NCI-H2081 treated with DMSO at 0.1 percent for 48 hours (cell line): ENCODE measurements at places on chromosomes 11 and 22.

GRCh38 chr11:94673386-94673785 is 94.8 kb upstream of the AMOTL1 start:
- DNase-seq = no peak

GRCh38 chr11:56716379-56716854 is 17.5 kb downstream of the OR9G1 start:
- DNase-seq = no peak

GRCh38 chr11:76807206-76807875 is 24.2 kb downstream of the TSKU start:
- DNase-seq = no peak

GRCh38 chr11:16279524-16279923 is 76.8 kb downstream of the SOX6 start:
- no peak for DNase-seq

- peak; percentile 51 for DNase-seq
Measured at GRCh38 chr22:42313804-42314581, 43.5 kb upstream of the TCF20 start.

DNA sequence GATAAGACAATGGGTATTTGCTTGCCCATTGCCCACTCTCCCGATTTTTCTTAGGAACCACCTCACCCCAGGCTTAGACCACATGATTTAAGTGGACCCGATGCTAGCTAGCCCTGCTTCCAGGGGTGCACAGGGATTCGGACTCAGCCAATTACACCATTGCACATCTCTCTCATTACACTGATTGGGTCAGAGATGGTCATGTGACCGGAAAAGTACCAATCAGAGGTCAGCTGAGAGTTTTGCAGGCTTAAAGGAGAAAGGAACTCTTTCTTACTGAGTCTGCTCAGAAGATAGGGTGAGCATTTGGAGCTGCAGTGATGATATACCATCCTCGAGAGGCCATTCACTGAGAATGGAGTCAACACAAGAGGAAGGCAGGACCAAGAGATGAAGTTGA is 12.2 kb upstream of the ANKK1 start:
- DNase-seq = no peak

GRCh38 chr11:33934450-33934849 is 42.6 kb upstream of the LMO2 start:
- no peak for DNase-seq

DNA sequence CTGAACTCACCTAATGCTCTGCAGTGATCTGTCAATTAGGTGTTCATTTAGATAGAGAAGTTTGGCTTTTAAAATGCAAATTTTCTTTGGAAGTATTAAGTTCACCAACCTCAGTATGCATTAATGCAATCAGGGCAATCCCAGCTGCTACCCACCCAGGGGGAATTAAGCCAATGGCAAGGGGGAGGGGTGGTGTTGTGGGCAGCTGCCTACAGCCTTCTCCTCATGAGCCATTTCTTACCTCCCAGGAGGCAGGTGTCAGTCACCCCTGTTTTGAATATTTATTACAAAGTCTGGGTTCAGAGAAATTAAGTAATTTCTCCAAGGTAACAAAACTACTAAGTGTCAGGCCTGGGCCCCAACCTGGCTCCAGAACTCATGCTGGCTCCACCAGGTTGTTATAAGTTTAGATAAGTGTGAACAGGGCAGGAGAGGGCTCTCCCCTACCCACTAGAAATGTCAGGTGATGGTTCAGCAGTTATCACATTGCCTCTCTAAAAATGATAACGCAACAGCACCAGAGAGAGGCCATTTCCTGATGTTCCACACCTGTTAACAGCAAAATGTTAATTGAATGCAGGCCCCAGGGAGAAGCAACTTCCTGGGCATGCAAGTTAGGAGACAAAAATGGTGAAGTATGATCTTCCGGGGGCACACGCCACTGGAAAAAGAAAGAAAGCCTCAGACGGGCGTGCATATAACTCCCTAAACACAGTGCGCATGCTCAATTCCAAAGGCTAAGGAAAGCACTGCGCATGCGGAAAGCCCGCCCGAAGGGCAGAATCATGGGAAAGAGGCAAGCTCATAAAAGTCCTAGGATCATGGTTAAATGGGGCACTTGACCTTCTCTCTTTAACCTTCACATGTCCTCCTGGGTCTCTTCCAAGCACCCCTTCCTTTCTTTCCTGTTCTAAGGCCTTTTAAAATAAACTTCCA is 35.4 kb upstream of the GNAZ start:
- no peak for DNase-seq

GRCh38 chr11:134047586-134047999 is 21.3 kb upstream of the JAM3 start:
- DNase-seq = no peak

DNA sequence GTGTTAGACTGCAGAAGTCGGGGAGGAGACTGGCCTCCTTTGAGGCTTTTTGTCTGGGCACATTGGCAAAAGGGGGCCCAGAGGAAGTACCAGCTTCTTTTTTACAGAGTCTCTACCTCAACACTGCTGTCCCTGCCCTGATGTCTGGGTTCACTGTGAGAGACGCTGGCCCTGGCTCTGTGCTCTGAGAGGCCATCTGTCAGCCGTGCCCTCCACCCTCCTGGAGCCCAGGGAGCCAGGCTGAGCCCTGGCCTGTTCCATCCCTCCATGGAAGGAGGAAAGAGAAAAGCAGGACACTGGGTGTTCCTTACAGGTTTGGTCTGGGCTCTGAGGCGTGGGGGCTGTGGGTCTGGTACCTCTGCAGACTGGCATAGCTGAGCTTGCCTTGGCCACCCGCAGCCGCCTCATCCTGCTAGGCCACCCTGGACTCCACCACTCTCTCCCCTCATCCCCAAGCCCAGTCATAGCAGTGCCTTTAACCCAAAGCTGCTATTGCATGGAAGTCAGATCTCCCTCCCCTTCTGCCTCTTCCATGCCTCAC is 105.5 kb upstream of the PARVA start:
- no peak for DNase-seq

DNA sequence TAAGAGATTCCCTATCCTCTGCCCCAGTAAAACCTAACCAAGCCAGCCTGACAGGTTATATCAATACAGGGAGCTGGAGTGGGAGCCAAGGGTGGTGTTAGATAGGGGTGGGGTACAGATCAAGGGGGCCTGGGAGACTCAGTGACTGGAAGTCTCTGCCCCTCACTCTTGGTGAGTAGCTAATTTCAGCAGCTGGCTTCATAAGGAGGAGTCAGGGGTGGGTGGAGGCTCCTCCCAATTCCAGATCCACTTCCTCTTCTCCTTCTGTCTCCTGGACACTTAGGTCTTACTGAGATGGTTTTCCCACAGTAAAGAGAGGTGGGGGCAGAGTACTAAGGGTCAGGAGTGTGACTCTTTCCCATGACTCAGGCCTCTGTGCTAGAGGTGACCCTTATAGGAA is 1.1 kb upstream of the VSIG2 start:
- no peak for DNase-seq

GRCh38 chr22:19760058-19760950 is at the start of gene TBX1:
Gene TBX1 (plus strand): TSS chr22:19760778. CDS start chr22:19760844, 66 bp downstream.
- no peak for DNase-seq

DNA sequence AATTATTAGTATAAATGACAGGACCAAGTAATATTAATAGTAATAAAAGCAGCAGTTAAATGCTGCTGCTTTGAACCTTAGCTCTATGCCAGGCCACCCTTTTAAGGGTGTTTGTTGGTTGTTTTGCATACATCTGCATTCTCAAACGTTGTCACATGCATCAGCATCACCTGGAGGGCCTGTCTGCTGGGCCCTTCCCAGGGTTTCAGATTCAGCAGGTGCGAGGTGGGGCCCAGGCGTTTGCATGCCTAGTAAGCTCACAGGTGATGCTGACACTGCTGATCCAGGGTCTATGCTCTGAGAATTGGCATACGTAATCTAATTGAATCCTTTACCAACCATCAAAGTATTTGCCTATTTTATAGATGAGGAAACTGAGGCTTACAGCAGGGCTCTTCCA is 246.5 kb downstream of the CADM1 start:
- DNase-seq = no peak

DNA sequence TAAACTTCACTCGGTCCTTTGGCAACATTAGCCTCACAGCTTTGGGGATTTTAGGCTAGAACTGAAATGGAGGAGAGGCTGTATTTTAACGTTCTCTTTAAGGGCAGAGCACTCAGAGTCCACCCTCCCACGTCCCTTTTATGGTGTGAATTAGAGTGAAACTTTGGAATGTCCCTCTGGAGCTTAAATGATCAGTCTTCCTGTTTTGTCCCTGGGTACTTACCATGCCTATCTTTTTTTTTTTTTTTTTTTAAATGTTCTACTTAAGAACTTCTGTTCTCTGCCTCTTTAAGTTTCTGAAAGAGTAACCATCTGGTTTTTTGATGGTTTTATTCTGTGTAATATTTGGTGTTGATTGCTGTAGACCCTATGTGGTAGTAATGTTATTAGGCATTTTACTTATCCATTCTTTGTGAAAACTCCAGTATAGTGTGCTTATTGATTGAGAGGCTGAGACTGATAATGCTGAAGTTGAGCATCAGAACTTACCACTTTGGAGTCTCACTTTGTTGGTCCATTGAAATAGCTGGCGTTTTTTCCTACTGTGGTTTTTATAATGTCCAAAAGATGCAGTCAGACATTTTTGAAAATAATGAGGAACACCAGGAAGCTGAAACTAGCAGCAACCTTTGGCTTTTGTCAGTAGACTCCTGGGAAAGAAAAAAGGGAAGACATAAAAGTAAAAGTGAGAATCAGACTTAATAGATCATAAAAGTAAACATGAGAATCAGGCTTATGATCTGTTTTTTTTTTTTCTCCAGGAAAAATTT is 11.6 kb downstream of the UVRAG start:
- DNase-seq = no peak

DNA sequence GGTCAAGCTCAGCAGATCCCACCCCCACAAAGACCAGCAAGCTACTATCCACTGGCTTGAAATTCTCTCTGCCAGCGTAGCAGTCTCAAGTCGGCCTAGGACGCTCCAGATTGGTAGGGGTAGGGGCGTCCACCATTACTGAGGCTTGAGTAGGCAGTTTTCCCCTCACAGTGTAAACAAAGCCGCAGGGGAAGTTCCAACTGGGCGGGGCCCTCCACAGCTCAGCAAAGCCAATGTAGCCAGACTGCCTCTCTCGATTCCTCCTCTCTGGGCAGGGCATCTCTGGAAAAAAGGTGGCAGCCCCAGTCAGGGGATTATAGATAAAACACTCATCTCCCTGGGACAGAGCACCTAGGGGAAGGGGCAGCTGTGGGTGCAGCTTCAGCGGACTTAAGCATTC is 1064.9 kb upstream of the TENM4 start:
- no peak for DNase-seq

DNA sequence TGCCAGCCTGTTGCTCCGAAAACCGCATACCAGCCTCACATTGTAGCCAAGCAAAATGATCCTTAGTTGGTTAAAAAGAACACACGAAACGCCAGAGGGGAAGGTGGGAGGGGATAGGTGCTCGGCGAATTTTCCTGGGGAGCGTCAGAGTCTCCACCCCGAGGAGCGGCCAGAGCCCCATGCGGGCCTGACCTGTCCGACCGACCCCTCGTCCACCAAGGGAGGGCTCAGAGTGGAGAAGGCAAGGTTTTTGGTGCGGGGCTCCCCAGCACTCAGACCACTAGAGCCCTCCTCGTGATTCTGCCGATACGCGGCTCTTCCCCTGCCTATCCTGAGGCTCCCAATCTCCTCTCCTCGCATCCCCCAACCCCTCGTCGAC is 39.6 kb downstream of the DIXDC1 start:
- no peak for DNase-seq

DNA sequence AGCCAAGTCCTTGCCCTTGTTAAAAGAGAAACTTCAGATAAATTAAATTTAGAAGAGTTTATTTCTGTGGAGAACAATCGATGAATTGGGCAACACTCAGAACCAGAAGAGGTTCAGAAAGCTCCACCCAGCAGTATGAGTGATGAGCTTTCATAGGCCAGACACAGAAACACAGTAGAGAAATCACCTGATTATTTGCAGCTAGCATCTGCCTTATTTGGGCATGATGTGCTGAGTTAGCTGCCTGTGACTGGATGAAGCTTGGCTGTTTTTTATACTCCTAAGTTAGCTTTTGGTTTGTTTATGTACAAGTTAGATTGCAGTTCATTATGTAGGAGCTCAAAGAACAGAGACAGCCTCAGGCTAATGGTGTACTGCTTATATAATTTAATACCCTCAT is 269.5 kb upstream of the SESN3 start:
- DNase-seq = no peak

DNA sequence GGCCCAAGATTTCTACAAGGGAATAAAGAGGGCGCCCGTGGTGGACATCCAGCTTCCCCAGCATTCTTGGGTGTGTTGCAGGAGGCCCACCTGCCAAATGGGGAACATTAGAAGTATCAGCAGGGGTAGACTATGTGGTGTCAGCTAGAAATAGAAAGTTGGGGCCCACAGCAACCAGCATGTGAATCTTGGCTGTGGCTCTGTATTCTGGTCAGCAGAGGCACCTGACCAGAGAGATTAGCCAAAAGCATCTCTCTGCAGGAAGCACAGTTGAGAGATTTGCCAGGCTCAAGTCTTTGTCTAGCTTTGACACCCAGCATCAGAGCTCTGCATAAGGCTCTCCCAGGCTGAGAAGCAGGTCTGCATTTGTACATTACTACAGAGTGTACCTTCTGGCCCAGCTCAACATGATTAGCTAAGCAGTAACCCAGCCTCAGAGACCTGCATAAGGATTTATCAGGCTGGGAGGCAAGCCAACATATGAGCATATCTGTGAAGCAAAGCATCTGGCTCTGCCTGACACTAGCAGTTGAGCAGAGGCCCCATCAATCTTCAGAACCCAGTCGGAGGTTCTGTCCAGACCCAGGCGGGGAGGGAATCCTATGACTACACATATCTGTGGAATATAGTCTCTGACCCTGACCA is 79.9 kb downstream of the MS4A13 start:
- DNase-seq = no peak

- DNase-seq = no peak
Measured at GRCh38 chr11:47192111-47192510, 5.9 kb upstream of the PACSIN3 start.

GRCh38 chr22:46464701-46465344 is 72.6 kb downstream of the CELSR1 start:
- DNase-seq = no peak

DNA sequence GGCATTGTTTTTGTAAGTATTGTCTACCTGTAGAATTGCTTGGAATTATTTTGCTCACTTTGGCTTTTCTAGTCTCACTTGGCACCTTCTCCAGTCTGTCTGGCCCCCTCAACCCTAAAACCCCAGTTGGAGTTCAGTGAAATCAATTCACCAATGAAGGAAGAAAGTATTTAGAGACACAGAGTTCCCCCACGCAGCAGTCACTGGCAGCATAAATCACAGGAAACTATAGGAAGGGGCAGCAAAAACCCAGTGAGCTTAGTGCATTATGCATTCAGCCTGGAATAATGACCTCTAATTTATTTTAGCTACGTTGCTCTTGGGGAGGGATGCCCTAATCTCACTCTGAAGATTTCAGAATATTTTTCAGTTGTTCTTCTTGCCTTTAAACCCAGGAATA is 204.7 kb upstream of the BLID start:
- no peak for DNase-seq

- DNase-seq = no peak
Measured at GRCh38 chr22:50072167-50072555, 13.1 kb downstream of the MLC1 start.
